Naive thymus-derived CD4-positive, alpha-beta T cell (primary cell): ENCODE measurements at places on chromosomes 5 and 9. TPM values are rescaled to one million over a fixed set of nuclear protein-coding genes. Genes with fewer than 3 reads are reported as not detected.

The SLC6A19 gene
- not detected for total RNA-seq

The RGS7BP gene
- not detected for total RNA-seq

The RLN2 gene
- total RNA-seq = 1.2 and 1.4 TPM in 2 replicates

The RAB3C gene
- total RNA-seq = not detected in 2 replicates

The TAL2 gene
- total RNA-seq = not detected

GRCh38 chr5:65721050-65721719, 724 bp downstream of the SGTB start:
- peak overlapping the region; percentile 97 for H3K27ac ChIP-seq
- peak overlapping the region; percentile 75 for H3K4me3 ChIP-seq
- peak; percentile 26 for DNase-seq
- H3K27me3 ChIP-seq = no peaks in the 10 kb centered on the region

DNA sequence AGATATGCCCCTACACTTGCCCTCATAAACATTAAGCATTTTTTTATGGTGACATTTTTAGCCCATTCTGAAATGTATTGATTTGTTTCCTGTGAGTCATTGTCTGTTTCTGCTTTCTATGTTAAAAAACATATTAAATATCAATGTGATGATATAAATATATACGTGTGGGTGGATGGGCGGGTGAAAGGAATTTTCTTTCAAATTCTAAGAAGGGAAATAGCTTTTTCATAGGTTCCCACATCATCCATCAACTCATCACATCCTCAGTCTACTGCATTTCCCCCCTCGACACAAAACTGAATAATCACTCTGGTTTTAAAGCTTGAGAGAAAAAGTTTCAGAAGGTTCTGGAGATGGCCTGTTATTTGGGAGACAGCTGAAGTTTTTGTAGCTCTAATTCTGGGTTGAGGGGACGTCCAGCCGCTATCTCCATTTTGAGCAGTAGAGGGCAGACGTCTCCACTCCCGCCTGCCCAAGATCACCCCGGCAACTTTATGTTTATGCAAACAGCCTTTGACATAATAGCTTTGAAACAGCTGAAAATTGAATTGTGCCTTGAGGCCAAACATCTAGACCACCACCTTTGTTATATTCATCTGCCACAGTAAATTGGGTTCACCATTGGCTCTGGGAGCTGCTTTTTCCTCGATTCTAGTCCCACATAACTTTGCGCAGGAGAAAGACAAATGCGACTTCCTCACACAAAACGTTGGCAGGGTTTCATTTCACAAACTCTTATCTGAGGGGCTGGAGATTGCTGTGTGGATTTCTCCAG, 216.2 kb upstream of the CLINT1 start:
- no peaks in the 10 kb centered on the region for H3K36me3 ChIP-seq
- DNase-seq = peak; percentile 51
- H3K27ac ChIP-seq = no peak overlapping the region
- H3K27me3 ChIP-seq = no peaks in the 10 kb centered on the region

DNA sequence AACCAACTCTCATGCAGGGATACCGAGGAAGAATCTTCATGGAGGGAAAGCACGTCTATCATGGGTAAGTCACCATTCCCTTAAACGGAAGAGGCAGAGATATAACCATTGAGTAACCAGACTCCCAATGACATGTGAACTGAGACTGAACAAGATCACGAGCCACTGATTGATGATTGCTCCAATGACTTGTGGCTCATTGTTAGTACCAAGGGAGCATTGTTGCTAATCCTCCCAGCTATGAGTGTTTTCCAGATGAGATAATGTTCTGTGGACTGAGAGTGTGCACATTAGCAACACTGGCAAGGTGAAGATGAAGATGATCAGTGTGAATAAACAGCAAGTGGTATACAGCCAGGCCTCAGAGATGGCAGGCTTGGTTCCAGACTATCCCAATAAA, 219.2 kb upstream of the MAP3K1 start:
- H3K27me3 ChIP-seq = no peaks in the 10 kb centered on the region
- H3K4me1 ChIP-seq = no peaks in the 10 kb centered on the region
- H3K27ac ChIP-seq = no peak overlapping the region

DNA sequence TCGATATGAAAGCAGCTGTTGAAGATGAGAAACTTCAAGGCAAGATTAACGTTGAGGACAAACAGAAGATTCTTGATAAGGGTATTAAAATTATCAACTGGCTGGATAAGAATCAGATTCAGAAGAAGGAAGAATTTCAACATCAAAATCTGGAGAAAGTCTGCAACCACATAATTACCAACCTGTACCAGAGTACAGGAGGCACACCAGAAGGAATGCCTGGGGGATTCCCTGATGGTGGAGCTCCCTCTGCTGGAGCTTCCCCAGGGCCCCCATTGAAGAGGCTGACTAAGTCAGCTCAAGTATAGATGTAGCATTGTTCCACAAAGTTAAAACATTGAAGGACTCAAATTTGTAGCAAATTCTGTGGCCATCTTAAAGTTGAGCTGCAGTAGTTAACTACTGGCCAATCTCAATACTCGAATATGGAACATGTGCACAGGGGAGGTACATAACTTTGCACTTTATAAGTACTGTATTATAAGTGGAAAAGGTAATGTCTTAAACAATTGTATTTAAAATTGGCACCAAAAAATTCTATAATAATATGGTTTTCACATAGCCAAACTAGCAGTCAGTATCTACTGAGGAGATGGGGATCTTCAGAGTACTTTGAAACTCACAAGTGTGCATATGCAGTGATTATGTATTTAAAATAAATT, 237.5 kb downstream of the CHSY3 start:
- H3K4me3 ChIP-seq = no peak overlapping the region
- H3K4me1 ChIP-seq = no peaks in the 10 kb centered on the region
- DNase-seq = no peak
- no peaks in the 10 kb centered on the region for H3K27me3 ChIP-seq

- peak within 1 kb of the TSS; percentile 88 for H3K4me3 ChIP-seq
- peak within 1 kb of the TSS; percentile 95 for H3K27ac ChIP-seq
- peaks cover 21% of the 10 kb centered on the region for H3K4me1 ChIP-seq
These were observed at the start of gene PTBP3 for GRCh38 chr9:112332977-112333638. PTBP3 (minus strand) TSS chr9:112333619; CDS start chr9:112297865, 35,754 bp downstream.

DNA sequence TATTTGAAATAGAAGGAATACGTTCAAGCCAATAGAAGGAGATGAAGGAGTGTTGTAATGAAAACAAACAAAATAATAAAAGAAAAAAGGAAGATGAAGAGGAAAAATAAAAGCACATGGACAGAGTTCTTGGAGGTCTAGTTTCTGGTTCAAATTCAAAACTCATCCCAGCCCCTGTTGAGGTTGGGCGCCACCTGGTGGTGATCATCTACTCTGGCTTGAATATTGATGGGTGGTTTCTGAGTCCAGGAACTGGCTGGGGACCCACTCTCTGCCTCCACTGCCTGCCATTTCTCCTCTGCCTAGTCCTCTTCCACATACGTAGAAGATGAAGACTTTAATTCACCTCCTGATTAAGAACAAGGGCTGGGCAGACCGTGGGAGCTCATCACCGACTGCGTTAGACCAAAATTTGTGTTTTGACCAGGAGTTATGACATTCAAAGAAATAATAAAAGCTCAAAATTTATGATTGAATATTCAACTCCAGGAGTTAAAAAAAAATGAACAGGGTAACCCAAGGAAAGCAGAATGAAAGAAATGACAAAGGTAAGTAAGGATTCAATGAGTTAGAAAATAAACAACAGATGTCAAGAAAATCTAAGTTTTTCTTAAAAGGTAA, 99.0 kb upstream of the SLC1A3 start:
- H3K36me3 ChIP-seq = no peaks in the 10 kb centered on the region
- H3K4me1 ChIP-seq = no peaks in the 10 kb centered on the region
